NCI-H187 treated with DMSO at 0.1 percent for 48 hours (cell line): ENCODE measurements at places on chromosomes 12 and 14.

- DNase-seq: no peak
Measured at GRCh38 chr14:81684696-81685095, 151.0 kb upstream of the SEL1L start.

DNA sequence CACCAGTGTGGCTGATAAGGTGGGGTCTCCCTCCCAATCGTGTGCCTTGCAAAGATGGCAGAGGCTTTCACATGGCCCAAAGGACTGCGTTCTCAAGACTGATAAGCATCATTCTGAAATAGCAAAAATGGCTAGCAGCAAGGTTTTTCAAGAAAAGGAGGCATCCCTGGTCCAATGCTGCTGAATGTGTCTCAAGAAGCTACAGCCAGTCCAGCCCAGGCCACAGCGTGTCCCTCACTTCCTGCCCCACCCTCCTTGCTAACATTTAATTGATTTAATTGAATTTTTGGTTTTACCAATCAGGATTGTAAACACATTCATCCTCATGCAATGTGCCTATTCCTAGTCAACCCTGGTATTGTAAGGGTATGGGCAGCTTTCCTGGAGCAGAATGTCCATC is 55.9 kb downstream of the C14orf132 start:
- DNase-seq: no peak

DNA sequence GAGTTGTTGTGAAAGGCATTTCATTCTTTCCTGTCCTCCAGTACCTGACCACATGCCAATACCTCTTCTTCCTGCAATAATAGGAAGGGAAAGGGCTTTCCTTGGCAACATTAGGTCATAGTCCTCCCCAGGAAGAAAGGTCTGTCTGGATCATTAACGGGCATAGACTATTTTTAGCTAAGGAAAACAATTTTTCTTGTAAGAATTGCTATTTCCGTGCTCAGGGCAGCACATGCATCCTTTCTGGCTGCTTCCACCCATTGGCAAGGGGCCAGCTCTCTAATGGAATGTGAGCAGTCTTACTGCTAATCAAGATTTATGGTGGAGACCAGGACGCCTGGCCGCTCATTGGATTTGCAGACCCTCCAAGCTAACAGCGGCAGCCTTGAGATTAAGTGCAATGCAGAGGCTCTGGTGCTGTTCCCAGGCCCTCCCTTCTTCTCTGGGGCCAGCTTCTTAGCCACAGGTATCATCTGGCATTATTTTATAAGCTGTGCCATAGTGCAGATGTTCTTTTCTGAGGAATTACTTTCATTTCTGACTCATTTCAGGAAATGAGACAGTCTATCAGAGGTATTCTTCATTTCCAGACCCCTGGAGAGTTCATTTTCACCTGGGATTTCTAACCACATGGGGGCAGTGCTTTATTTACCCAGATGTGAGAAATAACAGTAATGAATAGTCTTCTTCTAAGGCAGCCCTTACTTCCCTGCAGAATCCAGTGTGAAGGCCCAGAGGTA is 52.9 kb downstream of the ANO6 start:
- DNase-seq: no peak

GRCh38 chr12:11069854-11070365 is 7.8 kb upstream of the TAS2R46 start:
- DNase-seq: no peak

- DNase-seq: no peak
Measured at GRCh38 chr14:80477388-80478160, 266.3 kb upstream of the DIO2 start.

- no peak for DNase-seq
Measured at GRCh38 chr12:2922329-2922728, 31.6 kb downstream of the TULP3 start.

DNA sequence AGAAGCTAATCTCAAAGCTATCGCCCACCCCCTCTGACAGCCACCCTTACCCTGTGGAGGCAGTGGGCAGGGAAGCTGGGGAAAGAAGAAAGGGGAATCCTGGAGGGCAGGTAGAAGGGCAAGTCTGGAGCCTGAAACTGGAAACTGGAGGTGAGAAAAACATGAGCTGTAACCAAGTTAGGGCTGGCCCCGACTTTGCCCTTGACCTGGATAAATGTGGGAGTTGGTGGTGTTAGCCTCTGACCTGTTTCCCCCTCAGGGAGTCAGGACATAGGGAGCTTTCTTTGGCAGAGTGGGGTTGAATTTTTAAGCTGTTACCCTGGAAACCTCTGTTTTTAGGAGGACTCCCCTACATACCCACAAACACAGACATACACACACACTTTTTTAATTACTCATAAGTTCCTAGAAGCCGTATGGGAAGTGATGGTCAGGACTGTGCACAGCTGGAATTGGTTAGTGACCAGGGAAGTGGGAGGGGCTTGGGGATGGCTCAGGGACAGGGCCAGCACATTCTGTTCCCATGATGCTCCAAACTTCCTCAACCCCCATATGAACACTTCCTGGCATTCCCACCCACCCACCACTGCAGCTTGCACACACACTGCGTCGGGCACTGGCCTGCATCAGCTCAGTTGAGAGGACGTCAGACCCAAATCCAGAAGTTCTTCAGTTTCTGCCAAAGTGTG is 5.0 kb upstream of the MMP19 start:
- DNase-seq: no peak

DNA sequence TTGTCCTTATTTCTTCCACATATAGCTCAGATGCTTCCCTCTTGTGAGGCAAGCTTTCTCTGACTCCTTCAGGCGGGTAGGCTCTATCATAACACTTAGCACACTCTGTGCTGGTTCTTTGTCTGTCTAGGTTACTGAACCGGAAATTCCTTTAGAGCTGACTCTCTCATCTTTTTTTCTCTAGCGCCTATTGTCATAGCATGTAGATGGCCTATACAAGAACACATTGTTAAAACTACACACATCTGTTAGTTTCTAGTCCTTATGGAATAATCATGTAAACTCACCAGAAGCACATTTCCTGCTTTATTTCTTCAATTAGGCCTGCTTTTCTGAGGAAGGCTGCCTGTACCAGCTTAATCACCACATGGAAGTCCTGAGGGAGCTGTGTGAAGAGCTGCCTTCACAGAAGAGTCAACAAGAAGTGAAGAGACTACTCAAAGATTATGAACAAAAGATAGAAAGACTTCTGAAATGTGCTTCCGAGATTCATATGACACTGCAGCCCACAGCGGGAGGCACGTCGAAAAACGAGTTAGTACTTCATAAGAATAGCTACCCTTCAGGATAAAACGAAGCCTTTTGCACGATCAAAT is 143.9 kb downstream of the SYNE2 start:
- DNase-seq: no peak

DNA sequence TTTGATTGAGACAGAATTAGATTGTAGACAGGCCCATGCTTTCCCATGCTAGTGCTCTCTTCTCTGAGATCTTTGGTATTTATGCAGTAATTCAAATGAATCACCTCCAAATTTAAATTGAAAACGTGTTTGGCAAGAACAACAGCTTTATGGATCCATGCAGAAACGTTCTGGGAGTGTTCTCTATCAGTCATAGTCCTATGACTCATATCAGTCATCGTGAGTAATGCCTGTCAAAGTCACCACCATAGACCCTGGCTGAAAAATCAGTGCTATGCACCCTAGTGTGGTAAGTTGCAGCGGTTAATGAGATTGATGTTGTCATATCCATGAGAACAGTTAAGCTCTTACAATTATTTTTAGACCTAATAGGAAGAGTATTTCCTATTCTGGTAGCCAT is 90.1 kb upstream of the FOXG1 start:
- DNase-seq: no peak

DNA sequence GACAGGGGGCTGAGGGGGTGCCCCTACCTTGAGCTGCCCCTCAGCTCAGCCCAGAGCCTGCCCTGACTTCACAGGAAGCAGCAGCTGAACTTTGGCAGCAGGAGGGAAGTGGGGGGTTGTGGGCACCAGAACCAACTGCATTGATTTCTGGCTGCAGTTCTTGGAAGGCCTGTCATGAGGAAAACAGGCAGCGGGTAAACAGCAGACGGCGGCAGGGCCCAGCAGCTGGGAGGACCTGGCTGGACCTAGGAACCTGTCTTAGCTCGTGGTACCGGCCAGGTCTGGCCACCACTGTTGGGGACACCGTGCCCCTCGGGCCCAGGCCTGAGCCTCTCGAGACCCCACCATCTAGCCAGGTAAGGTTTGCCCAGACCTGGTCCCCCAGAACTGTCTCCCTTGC is 154.2 kb upstream of the MYL2 start:
- no peak for DNase-seq

DNA sequence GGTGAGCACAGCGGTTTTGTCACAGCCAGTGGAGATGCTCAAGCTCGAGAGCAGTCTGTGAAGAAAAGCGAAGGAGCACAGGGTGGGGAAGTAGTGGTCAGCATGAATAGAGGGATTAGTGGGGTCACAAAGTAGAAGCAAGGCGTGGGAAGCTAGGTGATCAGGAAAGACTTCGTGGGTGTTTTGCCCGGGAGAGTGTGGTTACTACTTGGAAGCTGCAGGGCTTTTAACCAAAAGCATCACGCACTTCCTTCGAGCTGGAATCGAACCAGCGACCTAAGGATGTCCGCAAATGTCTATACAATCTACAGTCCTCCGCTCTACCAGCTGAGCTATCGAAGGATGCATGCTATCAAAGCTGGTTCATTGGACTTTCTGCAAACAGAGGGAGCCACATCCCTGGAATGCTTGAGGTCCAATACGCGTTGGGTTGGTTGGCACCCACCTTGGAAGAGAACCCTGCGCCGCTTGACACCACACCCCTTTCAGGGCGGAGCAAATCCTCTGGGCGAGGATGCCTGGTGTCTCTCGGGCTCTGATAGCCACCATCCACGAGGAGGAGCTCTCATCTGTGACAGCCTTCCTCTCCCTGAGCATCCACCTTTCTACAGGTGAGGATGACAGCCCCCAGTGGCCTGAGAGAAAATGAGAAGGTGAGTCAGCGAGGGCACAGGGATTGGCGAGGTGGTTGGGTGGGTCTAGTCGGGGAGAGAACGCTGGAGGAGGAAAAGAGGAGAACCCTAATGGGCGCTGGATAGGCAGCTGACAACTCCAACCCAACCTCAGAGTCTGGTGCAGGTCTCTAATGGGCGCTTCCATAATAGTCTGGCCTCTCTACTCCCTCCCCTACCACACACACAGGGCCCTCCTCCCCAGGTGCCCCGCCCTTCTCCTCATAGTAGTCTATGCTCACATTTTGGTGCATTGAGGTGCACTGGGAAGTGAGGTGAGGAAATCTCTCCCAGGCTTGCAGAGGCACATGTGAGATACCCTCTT is 16.0 kb upstream of the OR6S1 start:
- no peak for DNase-seq

- DNase-seq: no peak
Measured at GRCh38 chr14:56718312-56718711, 92.0 kb downstream of the OTX2 start.

DNA sequence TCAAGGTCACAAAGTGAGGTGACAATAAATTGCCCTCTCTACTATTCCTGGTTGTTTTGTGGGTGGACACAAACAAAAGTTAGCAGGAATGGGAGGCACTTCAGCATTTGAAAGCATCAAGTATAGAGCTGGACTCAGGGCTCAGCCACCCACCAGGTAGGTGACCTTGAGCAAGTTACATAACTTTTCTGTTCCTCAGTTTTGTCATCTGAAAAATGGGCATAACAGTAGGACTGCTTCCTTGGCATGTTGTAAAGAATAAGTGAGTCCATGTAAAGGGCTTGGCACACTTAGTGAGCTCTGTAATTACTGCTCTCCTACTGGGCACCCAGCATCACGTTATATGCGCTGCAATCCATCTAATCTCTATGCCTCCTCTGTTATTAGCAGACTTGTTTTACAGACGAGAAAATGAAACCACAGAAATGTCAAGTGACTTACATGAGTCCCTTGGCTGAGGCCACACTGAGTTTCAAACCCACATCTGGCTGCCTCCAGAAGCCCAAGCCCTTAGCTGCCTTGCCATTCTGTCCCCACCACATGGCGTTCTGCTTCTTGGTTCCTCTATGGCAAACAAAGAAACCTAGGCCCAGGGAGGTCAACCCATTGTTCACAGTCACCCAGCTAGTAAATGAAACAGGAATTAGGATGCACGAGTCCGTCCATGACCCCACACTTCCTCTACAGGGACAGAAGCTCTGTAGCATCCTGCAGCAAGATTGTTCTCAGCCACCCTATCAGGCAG is 63.2 kb upstream of the SLC24A4 start:
- no peak for DNase-seq

- DNase-seq: no peak
Measured at GRCh38 chr12:124319368-124320050, 24.6 kb downstream of the RFLNA start.

DNA sequence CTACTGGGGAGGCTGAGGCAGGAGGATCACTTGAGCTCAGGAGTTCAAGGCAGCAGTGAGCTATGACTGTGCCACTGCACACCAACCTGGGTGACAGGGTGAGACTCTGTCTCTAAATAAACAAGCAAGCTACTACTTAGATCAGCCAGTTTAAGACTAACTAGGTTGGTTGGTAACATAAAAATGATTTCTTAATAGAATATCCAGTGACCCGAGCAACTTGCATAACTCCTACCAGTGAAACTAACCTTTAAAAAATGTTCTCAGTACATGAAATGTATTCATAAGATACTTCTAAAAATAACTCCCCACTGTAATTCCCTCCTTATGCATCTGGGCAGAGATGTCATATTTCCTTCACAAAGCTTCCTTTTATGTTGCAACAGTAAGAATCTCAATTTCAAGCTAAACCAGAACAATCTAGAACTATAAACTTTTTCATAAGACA is 15.9 kb downstream of the TAOK3 start:
- DNase-seq: no peak

DNA sequence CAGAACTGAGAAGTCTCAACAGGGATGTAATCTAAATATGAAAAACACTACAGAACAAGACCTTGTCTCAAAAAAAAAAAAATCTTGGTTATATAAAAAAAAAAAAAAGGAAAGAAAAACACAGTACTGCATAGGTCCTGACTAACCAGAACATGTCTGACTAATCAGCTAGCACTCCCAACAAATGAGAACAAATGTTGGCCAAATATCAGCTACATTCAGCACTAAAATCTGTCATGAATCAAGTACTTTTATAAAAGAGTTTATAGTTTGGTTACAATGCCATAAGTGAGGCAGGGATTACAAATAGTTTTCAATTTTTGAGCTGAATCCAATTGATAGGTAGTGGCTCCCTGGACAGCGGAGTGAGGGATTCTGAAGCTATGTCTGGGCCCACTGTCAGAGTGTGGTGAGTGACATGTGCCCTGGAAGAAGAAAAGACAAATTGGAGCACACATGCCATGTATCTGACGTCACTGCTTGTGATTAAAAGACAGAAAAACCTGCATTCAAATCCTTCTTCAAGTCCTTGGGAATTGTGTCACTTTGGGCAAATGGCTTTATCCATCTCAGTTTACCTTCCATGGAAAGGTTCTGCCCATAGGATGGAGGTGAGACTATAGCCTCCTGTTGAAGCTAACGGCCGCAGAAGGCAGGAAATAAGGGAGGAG is 5.6 kb upstream of the FAM234B start:
- no peak for DNase-seq

DNA sequence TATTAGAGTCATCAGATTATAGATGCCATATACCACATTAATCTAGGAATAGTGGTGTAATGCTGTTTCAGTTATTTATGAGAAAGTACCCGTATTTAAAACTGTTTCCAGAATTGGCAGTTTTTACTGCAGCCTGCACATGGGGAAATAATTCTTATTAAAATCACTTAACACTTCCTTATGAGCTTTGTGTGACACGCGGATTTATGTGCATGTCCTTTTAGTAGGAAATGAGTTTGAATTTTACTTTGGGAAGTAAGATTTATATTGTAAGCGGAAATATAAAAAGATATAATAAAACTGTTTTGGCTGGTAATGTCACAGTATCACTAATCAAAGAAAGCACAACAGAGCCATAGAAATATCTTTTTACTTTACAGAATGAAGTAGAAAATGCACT is 132.9 kb downstream of the TMEM117 start:
- no peak for DNase-seq

- no peak for DNase-seq
Measured at GRCh38 chr14:61661471-61662400, 33.6 kb upstream of the HIF1A start.
